ENCODE measurements at places on chromosomes 2 and 18. TPM values are rescaled to one million over a fixed set of nuclear protein-coding genes. Genes with fewer than 3 reads are reported as not detected.

SLC40A1 gene
- 135 TPM for total RNA-seq

B3GNT2 gene
- 38.0 TPM for total RNA-seq

GLI2 gene
- 3.3 TPM for total RNA-seq

GRHL1 gene
- total RNA-seq, result 6.5 TPM

COL4A4 gene
- 24.3 TPM for total RNA-seq

GRCh38 chr2:122563781-122564180 lies 808.3 kb downstream of the TSN start:
- no peaks in the 10 kb centered on the region for H3K27me3 ChIP-seq
- H3K4me3 ChIP-seq, result no peak overlapping the region
- no peaks in the 10 kb centered on the region for H3K36me3 ChIP-seq
- H3K4me1 ChIP-seq, result no peaks in the 10 kb centered on the region
- no peak for DNase-seq

- no peak overlapping the region for H3K4me3 ChIP-seq
- H3K27me3 ChIP-seq, result no peaks in the 10 kb centered on the region
- no peak for DNase-seq
- no peaks in the 10 kb centered on the region for H3K36me3 ChIP-seq
- no peaks in the 10 kb centered on the region for H3K4me1 ChIP-seq
These were observed 1139.4 kb upstream of the GYPC start for GRCh38 chr2:125516496-125517109.

- H3K4me3 ChIP-seq, result no peak overlapping the region
- no peak overlapping the region for H3K27ac ChIP-seq
- no peaks in the 10 kb centered on the region for H3K36me3 ChIP-seq
- no peak for DNase-seq
These were observed 226.6 kb downstream of the CDH19 start for GRCh38 chr18:66377291-66377690.

DNA sequence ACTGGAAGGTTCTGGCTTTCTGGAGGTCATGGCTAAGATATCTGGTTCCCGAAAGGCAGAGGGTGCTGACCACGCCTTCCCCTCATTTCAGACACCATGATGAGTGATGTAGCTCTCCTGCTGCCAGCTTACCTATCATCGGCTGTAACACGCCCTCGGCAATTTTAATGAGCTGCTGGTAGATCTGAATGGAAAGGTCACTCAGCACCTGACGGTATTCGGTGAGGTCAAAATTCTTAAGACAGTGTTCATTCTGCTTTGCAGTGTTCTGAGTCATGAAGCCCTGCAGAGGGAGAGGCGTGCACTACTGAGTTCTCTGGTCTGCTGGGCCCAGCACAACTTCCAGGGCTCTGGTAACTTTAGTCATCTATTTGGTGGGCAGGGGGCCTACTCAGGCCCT lies 25.7 kb upstream of the ACAA2 start:
- H3K4me3 ChIP-seq, result no peak overlapping the region
- DNase-seq, result no peak
- H3K36me3 ChIP-seq, result peaks cover 8% of the 10 kb centered on the region
- no peaks in the 10 kb centered on the region for H3K4me1 ChIP-seq

DNA sequence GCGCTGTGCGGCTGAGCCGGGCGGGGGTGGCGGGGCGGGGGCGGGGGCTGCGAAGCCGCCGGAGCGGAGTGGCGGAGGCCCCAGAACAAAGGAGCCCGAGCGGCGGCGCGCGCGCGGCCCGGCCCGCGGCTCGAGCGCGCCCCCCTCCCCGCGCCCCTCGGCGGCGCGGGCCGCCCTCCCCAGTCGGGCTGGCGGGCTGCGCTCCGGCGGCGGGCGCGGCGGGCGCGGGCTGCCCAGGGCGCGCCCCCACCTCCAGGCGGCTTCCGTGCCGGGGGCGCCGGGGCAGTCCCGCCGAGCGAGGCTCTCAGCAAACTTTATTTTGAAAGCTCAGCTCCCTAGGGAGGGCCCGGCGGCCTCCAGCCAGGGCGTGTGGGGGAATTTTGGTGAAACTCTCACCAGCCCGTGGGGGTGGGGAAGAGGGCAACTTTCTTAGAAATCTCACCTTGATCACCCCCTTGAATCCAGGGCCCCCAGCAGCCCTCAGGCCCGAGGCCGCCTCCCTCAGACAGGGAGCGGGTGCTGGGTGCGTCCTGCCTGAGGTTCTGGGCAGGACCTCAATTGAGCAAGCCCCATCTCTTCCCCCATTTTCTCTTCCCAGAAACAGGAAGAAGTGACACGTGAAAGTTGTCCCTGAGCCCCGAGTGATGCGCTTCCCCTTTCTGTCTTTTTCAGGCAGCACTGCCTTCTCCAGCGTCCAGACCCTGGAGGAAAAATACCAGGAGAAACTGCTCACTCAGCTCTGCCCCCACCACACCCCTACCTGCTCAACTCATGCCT lies 786 bp downstream of the TET3 start:
- H3K4me3 ChIP-seq, result peak overlapping the region; percentile 68
- no peaks in the 10 kb centered on the region for H3K27me3 ChIP-seq
- peak overlapping the region; percentile 92 for H3K27ac ChIP-seq
- H3K4me1 ChIP-seq, result peaks cover 82% of the 10 kb centered on the region

GRCh38 chr2:173947131-173947530 lies 18.0 kb downstream of the SP3 start:
- H3K27ac ChIP-seq, result no peak overlapping the region
- no peak overlapping the region for H3K4me3 ChIP-seq
- DNase-seq, result no peak

GRCh38 chr2:62881162-62881795 lies 169.4 kb upstream of the OTX1 start:
- no peak for DNase-seq
- H3K4me1 ChIP-seq, result no peaks in the 10 kb centered on the region
- H3K4me3 ChIP-seq, result no peak overlapping the region
- H3K27ac ChIP-seq, result no peak overlapping the region

DNA sequence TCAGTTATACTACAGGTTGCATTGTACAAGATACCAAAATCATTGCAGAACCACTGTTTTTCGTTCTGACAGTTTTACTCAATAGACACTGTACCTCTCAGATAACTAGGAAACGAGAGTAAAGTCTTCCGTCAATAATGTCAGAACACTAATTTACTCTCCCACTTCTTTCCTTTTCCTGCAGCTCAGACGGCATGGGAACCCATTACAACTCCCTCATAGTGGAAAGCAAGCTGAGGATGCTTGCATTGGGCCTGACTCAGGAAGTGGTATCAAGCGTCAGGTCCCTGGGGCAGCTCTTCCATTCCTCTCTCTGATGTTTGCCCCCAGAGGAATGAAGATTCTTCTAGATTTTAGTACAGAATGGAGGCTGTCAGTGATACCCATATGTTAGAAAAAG lies 23.9 kb upstream of the FHL2 start:
- H3K27me3 ChIP-seq, result no peaks in the 10 kb centered on the region
- H3K4me3 ChIP-seq, result no peak overlapping the region
- H3K4me1 ChIP-seq, result no peaks in the 10 kb centered on the region
- no peaks in the 10 kb centered on the region for H3K36me3 ChIP-seq
- no peak overlapping the region for H3K27ac ChIP-seq

- no peaks in the 10 kb centered on the region for H3K4me1 ChIP-seq
- no peaks in the 10 kb centered on the region for H3K36me3 ChIP-seq
- H3K27me3 ChIP-seq, result no peaks in the 10 kb centered on the region
These were observed 65.8 kb downstream of the ALPK2 start for GRCh38 chr18:58562999-58563667.

GRCh38 chr18:292271-292670 lies 24.4 kb upstream of the THOC1 start:
- H3K36me3 ChIP-seq, result no peaks in the 10 kb centered on the region
- no peak overlapping the region for H3K4me3 ChIP-seq
- H3K27me3 ChIP-seq, result no peaks in the 10 kb centered on the region
- H3K4me1 ChIP-seq, result no peaks in the 10 kb centered on the region

DNA sequence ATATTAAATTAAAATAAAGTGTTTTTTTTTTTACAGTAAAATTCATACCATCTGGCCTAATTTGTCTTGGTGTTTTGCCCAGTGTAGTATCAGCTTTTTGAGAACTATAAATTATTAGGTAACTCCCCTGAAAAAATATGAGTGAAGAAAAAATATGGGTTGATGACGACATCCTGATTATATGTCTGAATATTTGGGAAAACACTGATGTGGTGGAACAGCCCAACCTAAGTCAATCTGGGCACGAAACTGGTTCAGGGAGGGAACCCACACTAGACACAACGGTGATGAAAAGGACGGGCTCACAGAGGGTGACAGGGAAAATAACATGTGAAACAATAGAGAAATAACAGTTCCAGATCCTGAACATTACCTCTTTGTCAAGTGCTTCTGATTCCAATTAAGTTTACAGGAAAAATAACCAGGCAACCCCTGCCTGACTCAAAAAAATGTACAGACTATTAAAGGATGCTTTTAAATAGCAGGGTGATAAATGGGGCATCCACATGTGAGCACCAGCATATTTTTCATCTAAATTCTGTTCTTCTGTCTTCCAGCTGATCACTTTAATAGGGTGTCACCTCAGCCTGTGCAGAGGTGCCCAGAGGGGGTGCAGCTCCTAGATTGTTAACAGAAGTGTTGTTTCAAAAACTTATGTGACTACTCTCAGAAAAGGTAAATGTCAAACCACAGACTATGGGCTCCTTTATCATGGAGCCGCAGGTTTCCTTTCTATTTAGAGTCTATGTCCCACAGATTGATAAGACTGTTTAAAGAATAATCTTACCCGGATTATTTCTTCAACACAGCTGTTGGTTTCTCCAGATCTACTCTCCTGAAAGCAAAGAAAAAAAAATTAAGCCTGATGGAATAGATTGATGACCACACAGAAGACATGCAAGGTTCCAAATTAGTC lies 305.4 kb downstream of the AFF3 start:
- no peaks in the 10 kb centered on the region for H3K36me3 ChIP-seq
- H3K4me3 ChIP-seq, result no peak overlapping the region
- no peaks in the 10 kb centered on the region for H3K4me1 ChIP-seq
- no peak overlapping the region for H3K27ac ChIP-seq
- no peak for DNase-seq
- no peaks in the 10 kb centered on the region for H3K27me3 ChIP-seq

GRCh38 chr18:34647251-34647650 lies 62.8 kb upstream of the DTNA start:
- no peaks in the 10 kb centered on the region for H3K36me3 ChIP-seq
- H3K4me1 ChIP-seq, result peaks cover 4% of the 10 kb centered on the region

GRCh38 chr2:41933046-41933420 lies 114.8 kb upstream of the PKDCC start:
- peaks cover 16% of the 10 kb centered on the region for H3K4me1 ChIP-seq
- H3K27ac ChIP-seq, result no peak overlapping the region
- DNase-seq, result no peak
- H3K36me3 ChIP-seq, result no peaks in the 10 kb centered on the region
- H3K4me3 ChIP-seq, result no peak overlapping the region

DNA sequence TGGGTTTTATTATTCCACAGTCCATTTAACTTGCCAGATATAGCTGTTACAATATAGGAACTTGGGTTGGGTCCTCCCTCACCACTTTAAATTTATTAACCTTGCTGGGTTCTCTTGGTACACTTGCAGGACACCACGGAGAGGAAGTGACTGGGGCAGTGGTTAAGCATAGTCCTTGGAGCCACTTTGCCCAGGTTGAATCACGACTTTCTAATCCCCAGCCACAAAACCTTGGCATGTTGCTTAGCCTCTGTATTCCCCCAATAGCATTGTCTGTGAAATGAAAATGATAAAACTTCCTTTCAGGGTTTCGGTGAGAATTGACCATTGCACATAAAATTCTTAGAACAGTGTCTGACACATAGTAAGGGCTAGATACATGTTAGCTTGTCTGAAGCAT lies 221.2 kb downstream of the IRS1 start:
- no peak overlapping the region for H3K27ac ChIP-seq
- H3K4me1 ChIP-seq, result no peaks in the 10 kb centered on the region
- H3K27me3 ChIP-seq, result no peaks in the 10 kb centered on the region
- no peaks in the 10 kb centered on the region for H3K36me3 ChIP-seq

DNA sequence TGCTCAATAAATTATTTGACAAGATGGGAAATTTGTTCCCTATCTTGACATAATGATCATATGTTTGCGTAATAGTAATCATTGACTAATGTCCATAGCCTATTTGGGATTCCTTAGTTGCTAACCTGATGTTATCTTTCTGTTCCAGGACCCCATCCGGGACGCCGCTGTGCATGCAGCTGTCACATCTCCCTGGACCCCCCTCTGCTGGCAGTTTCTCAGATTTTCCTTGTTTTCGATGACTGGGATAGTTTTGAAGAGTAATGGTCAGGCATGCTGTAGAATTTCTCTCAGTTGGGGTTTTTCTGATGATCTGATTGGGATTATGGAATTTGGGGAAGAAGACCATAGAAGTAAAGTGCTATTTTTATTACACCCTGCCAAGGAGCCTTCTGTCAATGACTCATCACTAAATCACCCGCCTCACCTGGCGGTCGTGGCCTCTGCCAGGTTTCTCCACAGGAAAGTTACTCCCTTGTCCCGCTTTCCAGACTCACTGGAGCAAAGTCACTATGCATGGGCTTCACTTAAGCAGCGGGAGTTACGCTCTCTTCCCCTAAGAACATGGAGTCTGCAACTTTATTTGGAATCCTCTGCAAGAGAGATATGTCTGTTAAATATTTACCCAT lies 19.9 kb upstream of the TMEM18 start:
- no peak for DNase-seq
- no peak overlapping the region for H3K4me3 ChIP-seq
- H3K27me3 ChIP-seq, result no peaks in the 10 kb centered on the region
- no peaks in the 10 kb centered on the region for H3K36me3 ChIP-seq
- no peak overlapping the region for H3K27ac ChIP-seq

GRCh38 chr18:30056528-30056927 lies 986.0 kb downstream of the DSC3 start:
- no peaks in the 10 kb centered on the region for H3K27me3 ChIP-seq
- no peaks in the 10 kb centered on the region for H3K4me1 ChIP-seq
- no peaks in the 10 kb centered on the region for H3K36me3 ChIP-seq
- DNase-seq, result no peak
- no peak overlapping the region for H3K4me3 ChIP-seq
- H3K27ac ChIP-seq, result no peak overlapping the region

DNA sequence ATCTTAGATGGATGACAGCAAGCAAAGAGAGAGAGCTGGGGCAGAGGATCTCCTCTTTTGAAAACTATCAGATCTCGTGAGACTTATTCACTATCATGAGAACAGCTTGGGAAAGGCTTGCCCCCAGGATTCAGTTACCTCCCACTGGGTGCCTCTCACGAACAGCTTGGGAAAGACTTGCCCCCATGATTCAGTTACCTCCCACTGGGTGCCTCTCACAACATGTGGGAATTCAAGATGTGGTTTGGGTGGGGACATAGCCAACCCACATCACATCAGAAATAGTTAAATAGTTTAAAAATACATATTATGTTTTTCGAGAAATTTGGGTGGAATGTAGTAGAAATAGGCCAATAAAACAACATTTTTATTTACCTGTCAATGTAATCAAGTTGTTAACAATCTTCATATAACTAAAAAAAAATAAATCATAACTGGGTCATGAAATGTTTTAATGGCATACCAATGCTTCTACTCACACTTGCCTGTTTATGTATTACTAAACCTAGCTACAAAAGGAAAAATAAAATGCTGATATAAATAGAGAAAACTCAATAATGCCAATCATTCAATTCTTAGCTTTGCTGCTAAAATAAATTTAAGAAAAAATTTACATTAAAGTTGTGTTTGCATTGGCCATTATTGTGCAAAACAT lies 608.9 kb downstream of the SUCLG1 start:
- no peak overlapping the region for H3K4me3 ChIP-seq
- H3K4me1 ChIP-seq, result no peaks in the 10 kb centered on the region
- no peaks in the 10 kb centered on the region for H3K36me3 ChIP-seq
- no peak for DNase-seq
- no peaks in the 10 kb centered on the region for H3K27me3 ChIP-seq
